Activated gamma-delta T cell (primary cell): ENCODE measurements at places on chromosomes 1 and 21.

GRCh38 chr21:45861156-45861870, 120.3 kb upstream of the COL6A1 start:
- no peak for DNase-seq

GRCh38 chr21:42233067-42233961, 14.4 kb downstream of the ABCG1 start:
- peak; percentile 62 for DNase-seq

DNA sequence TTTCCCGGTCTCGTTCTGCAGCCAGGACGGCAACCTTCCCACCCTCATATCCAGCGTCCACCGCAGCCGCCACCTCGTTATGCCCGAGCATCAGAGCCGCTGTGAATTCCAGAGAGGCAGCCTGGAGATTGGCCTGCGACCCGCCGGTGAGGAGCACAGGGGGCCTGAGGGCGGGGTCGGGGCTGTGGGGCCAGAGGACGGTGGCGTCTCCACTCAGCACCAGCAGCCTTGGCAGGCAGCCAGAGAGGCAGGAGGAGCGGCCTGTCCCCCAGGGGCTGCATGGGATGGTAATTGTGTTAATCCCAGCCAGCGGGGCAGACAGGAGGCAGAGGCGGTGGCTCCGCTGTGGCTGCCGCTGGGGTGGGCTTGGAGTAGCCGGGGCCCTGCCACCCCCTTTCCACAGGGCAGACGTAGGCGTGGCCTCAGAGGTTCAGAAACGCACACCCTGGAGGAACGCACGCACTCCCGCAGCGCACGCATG, 12.1 kb downstream of the SAMD11 start:
- DNase-seq = no peak

- DNase-seq = no peak
These were observed 42.2 kb downstream of the ECE1 start for GRCh38 chr1:21247892-21248715.

- DNase-seq = no peak
These were observed 5.2 kb upstream of the OXCT2 start for GRCh38 chr1:39776400-39776713.

DNA sequence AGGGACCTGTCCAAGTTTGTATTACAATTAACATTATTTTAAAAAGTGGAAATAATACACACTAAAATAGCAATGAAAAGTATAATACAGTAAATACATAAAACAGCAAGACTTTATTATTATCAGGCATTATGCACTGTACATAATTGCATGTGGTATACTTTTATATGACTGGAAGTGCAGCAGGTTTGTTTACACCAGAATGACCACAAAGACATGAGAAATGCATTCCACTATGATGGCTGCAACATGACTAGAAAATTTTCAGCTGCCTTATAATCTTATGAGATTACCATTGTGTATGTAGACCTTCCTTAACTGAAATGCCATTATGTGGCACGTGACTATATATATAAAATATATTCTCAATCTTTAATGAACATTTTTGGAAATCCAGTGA, 1699.6 kb downstream of the KCNT2 start:
- DNase-seq = no peak

- no peak for DNase-seq
These were observed 31.0 kb upstream of the CREG1 start for GRCh38 chr1:167584581-167584980.

DNA sequence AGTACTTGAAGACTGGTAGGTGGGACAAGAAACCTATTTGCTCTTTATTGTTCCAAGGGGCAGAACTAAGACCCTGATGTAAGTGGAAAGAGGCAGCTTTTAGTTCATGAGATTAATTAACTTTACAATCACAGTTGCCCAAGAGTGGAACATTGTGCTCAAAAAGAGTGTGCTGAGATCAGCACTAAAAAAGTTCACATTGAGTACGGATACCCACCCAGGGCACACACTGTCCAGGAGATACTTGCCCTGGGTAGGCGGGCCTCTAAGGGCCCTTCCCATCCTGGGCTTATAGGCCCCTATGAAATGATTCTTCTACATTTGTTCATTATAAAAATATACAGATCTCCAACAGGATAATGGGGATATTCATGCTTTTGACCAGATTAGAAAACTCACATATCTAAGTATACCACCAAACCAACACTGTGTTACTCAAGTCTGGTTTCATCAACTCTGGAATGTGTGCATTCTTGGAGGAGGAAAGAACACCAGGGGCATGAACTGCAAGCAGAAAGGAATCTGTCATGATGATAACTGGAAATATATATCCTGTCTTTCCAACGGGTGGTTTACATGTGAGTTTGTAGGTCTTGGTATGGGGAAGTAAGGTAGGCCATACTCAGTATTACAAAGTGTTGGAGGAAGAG, 626.2 kb downstream of the SMYD3 start:
- DNase-seq = no peak
